ENCODE measurements at places on chromosomes 11 and 22. TPM values are rescaled to one million over a fixed set of nuclear protein-coding genes. Genes with fewer than 3 reads are reported as not detected.

The APOL4 gene
- total RNA-seq = 2.4 TPM

The MRGPRE gene
- not detected for total RNA-seq

The NDUFA6 gene
- 125 TPM for total RNA-seq

DNA sequence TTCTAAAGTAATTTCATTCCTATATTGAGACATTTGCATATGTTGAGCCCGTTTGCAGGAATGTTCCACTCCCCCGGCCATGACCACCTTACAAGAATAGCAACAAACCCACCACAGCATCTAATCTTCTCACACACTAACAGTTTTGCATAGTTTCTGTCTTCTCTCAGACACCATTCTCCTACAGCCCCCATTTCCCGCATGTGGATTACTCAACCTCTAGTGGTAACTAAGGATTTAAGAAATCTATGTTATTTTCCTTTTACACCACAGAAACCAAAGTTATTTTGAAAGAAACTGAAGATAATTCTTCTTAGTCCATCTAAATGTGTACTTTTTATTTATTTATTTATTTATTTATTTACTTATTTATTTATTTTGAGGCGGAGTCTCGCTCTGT is 2.3 kb downstream of the MS4A4E start:
- no peak for DNase-seq

DNA sequence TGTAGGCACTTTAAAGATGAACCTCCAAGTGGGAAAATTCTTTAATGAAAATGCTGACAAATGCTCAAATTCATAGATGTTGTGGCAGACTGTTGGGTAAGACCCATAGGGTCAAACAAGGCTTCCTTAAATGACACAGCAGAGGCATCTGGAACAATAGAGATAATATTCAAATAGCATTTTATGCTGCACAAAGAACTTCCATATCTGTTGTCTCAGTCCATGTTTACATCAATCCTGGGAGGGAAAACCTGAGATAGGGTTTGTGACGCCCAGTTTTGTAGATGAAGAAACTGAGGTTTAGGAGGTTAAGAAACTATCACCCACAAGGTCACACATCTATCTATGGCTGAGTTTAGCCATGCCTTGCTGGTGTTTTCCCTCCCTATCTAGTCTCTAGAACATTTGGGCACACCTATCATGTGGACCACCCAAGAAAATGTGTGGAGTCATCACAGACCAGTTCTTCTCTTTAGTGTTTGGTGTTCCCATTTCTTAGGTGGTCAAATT is 106.4 kb downstream of the EHF start:
- no peak for DNase-seq

Measured in left colon (tissue), 2 donors.